ENCODE measurements at places on chromosomes 1 and 21.

DNA sequence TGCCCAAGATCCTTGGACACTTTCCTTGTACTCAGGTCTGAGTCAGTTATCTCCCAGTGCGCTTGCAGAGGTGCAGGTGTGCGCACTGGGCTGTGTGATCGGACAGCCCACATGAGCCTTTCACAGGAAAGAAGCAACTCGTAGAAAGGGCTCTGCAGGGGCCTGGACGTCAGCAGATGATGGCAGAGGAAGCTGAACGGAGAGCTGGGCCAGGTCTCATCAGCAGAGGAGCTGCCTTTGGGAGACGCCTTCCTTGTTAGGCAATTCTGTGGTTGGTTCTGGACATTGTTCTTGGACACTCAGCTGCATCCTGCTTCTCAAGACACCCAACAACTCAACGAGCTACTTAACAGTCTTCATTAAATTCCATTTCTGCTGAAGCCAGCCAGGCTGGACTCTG is 7.5 kb upstream of the PROK1 start:
- DNase-seq = no peak

DNA sequence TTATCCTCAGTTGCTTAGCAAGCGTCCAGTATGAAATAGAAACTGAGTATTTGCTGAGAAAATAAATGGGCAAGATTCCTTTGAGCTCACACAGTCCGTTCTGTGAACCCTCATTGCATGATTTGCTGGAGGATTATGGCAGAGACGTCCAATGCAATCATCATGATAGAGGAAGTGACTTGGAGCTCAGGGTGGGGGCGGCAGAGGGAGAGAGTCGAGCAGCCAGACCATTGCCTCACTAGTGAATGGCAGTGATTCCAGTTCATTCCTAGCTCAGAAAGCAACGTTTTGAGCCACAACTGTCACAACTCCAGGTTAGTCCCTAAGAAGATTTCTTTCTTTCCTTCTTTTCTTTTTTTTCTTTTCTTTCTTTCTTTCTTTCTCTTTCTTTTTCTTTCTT is 27.5 kb upstream of the COL9A2 start:
- peak; percentile 58 for DNase-seq

DNA sequence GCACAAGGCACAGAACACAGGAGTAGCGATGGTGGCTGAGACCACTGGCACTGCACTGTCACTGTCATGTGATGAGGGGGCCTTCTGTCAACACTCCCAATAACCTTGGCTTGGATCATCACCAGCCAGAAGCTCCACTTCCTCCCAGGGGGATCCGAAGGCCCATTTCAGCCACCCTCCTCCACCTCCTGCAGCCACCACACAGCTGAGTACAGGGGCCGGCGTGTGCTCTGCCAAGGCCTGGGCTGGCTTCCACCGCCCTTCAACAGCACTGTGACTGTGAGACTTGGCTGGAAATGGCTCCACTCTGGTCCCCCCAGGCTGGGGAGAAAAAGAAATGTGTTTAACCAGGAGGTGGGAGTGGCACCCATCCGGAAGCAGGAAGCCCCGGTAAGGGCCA is 9.9 kb upstream of the NADK start:
- DNase-seq = no peak

- DNase-seq = no peak
Measured at GRCh38 chr1:172948457-172948856, 102.3 kb downstream of the TNFSF18 start.

DNA sequence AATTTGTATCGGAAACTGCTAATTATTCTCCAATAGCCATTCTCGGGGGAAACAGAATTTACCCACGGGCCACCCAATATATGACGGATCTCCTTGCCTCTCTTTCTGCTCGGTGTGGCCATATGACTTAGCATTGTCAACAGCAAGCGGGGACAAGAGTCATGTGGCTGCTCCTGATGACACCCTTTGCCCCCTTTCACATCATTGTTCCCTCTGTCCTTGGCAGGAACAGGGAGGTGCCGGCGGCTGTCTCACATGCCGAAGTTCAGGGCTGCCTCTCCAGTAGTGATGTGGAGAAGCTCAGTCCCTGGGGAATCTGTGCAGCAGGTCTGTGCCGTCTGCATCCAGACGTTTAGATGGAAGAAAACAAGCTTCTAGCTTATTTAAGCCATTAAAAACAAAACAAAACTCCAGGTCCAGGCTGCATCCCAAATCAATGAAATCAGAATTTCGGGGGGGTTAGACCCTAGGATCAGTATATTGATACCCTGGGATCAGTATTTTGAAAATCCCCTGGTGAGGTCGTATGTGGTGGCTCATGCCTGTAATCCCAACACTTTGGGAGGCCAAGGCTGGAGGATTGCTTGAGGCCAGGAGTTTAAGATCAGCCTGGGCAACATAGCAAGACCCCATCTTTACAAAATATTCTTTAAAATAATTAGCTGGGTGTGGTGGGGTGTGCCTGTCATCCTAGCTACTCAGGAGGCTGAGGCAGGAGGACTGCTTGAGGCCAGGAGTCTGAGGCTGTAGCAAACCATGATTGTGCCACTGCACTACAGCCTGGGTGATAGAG is 10.8 kb downstream of the MYOM3 start:
- no peak for DNase-seq

- no peak for DNase-seq
Measured at GRCh38 chr1:228348708-228349467, 57.7 kb downstream of the TRIM11 start.

- no peak for DNase-seq
Measured at GRCh38 chr1:66767626-66768025, 15.4 kb downstream of the DYNLT5 start.
